ENCODE measurements at places on chromosomes 7 and 10.
A peak's percentile ranks its signal among the peaks of the same experiment; 100 is the strongest.

DNA sequence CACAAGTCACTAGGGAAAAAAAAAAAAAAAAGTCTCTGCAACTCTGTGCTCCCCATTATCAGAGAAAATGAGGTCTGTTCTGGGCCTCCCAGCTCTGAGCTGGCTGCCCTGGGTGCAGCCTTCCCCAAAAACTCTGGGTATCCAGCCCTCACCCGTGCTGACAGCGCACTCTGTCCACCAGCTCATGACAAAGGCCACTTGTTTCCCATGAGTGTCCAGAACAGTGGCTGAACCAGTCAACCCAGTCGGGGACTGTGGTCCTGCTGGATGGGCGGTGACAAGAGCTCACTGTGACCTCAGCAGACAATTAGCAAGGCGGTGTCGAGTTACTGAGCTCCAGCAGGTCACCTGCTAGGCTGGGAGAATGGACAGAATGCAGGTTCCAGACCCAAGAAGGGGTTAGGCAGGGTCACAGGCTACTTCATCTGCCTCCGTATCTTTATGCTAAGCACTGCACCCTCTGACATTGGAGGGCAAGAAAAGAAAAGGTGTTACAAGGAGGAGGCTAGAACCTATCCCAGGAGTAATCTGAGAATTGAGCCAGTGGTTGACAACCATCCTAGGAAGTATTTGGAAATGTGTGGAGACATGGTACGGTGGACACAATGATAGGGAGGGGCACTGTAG lies 37.2 kb downstream of the DLG5 start:
- DNase-seq: no peak

GRCh38 chr7:29332042-29332811 lies 137.7 kb downstream of the CHN2 start:
- DNase-seq: no peak

DNA sequence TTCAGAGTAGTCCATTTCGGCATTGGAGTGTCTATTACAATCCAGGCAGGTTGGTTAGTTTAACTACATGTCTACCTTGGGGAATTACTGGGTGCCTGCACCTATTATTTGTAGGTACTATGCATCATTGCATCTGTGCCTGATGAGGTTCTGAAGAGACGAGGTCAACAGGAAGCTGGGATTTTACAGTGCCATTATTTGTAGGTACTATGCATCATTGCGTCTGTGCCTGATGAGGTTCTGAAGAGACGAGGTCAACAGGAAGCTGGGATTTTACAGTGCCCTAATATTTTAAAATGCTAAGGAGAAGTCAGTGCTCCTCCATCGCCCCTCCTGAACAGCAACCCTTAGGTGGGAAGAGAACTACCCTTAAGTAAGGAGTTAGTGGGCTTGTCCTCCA lies 41.7 kb downstream of the NPY start:
- no peak for DNase-seq

GRCh38 chr10:78641693-78642092 lies 427.1 kb upstream of the ZMIZ1 start:
- DNase-seq: no peak

DNA sequence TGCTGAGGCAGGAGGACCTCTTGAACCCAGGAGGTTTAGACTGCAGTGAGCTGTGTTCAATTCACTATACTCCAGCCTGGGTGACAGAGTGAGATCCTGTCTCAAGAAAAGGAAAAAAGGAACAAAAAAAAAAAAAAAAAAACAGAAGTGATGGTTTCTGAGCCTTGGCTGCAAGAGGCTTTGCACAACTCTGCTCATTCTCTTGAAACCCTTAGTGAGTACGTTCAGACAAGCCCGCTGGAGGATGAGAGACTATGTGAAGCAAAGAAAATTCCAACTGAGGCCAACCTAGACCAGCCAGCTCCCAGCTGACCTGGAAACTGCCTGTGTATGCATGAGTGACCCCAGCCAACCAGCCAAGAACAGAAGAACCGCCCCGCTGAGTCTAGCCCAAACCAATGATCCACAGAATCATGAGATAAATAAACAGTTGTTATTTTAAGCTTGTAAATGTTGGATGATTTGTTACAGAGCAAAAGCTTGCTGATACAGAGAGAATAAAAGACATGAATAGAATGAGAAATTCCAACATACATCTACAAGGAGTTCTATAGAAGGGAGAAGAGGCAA lies 50.6 kb upstream of the FZD9 start:
- peak; percentile 39 for DNase-seq

DNA sequence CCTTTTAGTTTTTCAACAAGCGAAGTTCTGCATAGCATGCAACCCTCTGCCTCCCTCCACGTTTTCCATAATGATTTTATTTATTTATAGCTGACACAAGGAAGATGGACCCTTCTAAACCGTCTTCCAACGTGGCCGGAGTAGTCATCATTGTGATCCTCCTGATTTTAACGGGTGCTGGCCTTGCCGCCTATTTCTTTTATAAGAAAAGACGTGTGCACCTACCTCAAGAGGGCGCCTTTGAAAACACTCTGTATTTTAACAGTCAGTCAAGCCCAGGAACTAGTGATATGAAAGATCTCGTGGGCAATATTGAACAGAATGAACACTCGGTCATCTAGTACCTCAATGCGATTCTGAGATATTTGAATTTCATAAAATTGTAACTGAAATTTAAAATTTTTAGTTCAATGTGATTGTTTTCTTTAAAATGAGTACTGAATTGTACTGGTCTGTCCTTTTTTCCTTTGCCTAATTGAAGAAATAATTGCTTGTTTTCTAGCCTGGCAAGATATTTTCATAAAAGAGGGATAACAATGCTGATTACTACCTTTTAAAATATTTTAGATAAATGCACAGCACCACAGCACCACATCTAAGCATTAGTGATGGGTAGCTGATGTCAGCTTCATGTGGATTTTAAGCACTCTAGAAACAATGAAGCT lies 41.5 kb upstream of the SLC39A12 start:
- peak; percentile 51 for DNase-seq

DNA sequence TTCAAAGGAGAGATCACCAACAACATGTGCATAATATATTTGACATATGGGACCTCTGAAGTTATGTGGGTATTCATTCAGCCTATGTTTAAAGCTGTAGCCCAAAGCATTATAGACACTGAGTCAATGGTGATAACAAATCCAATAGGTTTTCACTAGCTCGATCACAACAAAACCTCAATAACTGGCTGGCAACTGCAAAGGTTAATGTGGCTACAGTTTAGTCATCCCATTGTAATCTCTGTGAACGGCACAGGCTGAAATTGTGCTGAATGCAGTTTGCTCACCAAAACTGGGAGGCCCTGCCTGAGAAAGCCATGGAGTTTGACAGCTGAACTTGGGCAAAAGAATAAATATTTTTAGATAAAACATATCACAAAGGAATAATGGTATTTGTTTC lies 152.4 kb upstream of the ADO start:
- DNase-seq: no peak

DNA sequence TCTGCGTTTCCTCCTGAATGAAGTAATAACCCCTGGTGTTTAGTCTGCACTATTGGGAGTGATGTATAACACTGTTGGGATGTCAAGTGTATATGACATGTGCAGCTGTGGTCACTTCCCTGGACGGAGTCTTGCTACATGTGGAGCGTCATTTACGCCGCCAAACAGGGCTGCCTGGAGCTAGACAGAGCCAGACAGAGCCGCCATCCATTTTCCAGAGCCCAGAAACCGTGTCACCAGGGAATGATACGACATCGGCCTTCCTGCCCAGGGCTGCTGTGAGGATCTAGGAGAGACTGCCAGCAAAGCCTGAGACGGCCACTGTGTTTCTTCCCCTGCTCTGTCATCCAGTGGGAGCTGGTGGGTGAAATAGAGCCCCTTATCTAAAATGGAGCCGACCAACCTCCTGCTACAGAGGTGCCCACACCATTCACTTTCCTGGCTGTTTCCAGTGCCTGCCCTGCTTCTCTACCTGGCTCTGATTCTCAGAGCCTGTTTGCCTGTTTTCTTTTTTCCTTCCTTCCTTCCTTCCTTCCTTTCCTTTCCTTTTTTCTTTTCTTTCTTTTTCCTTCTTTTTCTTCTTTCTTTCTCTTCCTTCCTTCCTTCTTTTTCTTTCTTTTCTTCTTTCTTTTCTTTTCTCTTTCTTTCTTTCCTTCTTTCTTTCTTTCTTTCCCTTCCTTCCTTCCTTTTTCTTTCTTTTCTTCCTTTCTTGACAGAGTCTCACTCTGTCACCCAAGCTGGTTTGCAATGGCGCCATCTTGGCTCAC lies 13.3 kb upstream of the FGFR2 start:
- no peak for DNase-seq

- no peak for DNase-seq
Measured at GRCh38 chr10:122363311-122363710, 11.2 kb upstream of the PLEKHA1 start.

DNA sequence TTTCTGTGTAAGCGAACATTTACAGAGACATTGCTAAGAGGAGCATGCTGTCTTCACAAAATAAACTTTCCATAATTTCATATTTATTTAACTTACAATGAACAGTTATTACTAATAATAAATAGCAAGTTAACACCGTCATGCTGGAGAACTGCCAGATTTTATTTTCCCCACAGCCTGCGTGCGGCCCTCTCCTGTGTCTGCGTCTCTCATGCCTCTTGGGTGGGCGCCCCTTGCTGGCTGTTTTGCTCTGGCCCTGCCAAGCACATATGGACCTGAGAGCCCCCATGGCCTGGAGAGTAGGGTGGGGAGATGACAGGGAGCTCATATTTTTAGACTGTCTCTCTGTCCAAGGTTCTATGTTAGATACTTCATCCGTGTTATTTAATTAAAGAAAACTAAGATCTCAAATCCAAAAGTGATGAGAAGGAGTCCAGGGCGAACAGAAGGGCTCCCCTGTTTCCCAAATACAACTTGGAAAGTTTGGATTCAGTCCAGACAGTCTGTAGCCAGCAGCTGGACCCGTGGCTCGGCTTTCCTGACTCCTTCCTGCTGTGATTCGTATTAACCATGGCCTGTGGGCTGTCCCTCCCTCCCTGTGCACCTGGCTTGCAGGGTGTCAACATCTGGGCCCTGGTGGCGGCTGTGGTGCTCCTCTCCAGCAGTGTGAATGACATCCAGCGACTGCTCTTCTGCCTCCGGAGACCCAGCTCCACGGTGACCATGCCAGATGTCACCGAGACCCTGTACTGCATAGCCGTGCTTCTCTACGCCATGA lies 20.5 kb downstream of the FBH1 start:
- no peak for DNase-seq

- peak; percentile 75 for DNase-seq
Measured at GRCh38 chr7:20470726-20471125, 140.0 kb downstream of the ITGB8 start.

- no peak for DNase-seq
Measured at GRCh38 chr7:68684246-68684839, 913.9 kb upstream of the AUTS2 start.

DNA sequence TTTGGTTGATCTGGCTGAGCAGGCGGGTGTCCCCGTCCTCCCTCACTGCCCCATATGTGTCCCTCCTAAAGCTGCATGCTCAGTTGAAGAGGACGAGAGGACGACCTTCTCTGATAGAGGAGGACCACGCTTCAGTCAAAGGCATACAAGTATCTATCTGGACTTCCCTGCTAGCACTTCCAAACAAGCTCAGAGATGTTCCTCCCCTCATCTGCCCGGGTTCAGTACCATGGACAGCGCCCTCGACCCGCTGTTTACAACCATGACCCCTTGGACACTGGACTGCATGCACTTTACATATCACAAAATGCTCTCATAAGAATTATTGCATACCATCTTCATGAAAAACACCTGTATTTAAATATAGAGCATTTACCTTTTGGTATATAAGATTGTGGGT lies 26.9 kb upstream of the TRIM56 start:
- peak; percentile 53 for DNase-seq

- no peak for DNase-seq
Measured at GRCh38 chr10:86699991-86700840, 31.9 kb downstream of the LDB3 start.

GRCh38 chr10:78391585-78391984 lies 357.9 kb downstream of the RPS24 start:
- no peak for DNase-seq

DNA sequence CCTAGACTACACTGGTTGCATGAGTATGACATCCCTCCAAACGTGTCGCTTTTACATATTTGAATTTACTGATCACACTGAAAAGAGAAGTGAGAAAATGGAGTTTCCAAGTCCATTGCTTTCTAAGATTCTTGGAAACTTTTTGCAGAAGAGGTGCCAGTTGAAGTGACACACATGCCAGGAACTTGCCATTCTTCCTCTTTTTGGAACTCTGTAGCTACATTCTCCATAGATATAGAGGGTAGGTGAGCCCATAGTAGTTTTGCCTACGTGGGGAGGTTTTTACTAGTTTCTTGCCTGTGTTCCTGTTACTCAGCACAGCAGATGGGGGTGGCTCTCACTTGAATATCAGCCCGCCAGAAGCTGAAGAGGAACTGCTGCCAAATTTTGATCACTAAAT lies 286.6 kb upstream of the NRP1 start:
- peak; percentile 92 for DNase-seq

DNA sequence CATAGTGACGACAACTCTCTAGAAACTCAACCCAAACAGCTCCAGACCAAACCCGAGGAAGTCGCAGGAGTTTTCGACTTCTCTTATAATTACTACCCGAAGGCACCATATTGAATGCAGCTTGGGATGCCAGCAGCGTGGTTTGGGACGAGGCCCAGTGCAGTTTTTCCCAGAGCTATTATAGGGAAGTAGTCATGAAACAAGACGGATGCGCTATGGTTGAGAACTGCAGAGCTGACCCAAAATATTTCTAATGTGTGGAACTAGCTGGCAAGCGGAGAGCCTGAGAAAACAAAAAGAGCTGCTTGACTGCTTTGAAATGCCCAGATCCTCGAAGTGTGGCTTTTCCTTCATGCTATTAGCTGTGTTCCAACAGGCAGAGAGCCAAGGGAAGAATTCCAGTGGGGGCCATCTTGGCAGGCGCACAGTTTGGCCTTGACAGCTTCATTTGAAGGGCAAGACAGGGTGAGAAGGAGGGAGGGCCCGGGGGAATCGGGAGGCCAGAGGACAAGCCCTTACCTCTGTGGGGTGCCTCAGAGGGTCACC lies 122.7 kb downstream of the CUL2 start:
- DNase-seq: no peak

- DNase-seq: no peak
Measured at GRCh38 chr7:17233603-17234002, 64.8 kb upstream of the AHR start.

- no peak for DNase-seq
Measured at GRCh38 chr7:114819616-114820362, 102.1 kb upstream of the MDFIC start.

DNA sequence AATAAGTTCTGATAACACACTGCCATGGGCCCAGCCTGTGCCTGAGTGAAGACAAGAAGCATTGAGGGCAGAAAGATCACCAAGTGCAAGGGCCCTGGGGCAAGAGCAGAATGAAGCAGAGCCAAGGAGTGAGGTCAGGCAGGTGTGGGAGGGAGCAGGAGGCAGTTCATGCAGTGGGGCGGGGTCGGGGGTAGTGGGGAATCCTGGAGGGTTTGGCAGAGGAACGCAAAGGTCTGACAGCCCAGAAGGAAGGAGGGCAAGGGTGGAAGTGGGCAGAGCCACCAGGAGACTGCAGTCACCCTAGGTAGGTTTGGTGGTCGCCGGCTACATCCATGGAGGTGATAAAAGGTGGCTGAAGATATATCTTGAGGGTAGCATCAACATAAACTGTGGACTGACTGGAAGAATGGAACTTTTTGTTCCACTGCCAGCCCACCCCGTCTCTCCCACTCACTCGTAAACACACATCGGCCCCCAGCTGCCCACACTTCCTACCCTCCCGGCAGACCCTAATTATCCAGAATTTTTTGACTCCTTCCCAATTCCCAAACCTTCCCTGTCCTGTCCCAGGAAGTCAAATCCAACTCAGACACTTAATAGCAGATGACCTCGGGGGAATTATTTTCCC lies 172.4 kb downstream of the ARHGAP12 start:
- no peak for DNase-seq
